Caki2 (cell line): ENCODE measurements at places on chromosomes 7 and 10.

DNA sequence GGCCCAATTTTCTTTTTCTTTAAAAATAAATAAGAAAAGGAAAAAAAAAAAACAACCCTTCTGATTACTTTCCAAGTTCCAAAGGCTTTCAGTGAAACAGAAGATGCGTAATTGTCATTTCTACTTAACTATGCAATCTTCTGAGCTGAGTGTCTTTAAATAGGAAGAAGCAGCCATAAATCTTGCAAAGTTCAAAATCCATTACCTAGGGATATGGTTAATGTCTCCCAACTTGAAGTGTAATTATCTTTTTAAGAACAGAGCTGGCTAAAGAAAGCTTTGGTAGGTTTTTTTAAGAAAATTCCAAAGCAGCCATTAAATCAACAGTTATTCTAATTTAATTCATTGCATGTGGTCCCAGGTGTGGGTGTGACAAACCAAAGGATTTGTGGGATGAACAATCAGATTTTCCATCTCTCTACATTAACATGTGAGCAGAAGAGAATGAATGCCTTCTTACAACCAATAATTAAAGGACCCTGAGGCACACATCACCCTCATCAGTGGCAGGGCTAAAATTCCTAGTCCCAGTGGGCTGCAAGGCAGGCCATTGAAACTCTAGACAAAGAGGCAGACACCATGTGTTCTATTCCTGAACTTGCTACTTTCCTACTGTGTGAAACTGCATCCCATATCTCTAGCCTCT lies 419.2 kb downstream of the REEP3 start:
- DNase-seq, result no peak

GRCh38 chr10:132788180-132788830 lies 2.4 kb upstream of the NKX6-2 start:
- no peak for DNase-seq

DNA sequence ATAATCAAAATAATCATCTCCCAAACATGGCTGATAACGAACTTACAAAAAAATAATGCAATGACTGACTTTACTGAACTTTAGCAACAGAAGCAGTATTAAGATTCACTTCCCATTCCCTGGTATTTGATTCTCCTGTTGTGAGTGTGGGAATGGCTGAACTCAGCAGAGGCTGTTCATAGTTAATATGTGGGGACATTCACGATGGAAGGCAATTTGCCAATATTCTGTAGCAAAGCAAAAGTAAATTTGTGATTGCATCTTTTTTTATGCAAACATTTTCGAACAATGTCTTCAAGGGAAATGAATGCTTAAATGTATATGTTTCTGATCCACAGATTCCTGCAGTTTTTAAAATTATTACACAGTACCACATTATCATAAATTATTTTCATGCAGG lies 431.7 kb upstream of the KLF6 start:
- no peak for DNase-seq

GRCh38 chr7:91397096-91397495 lies 132.9 kb downstream of the FZD1 start:
- DNase-seq, result no peak

GRCh38 chr10:79274279-79275104 lies 72.8 kb upstream of the PPIF start:
- DNase-seq, result no peak

- no peak for DNase-seq
Measured at GRCh38 chr10:73890261-73890660, 15.9 kb upstream of the CAMK2G start.

GRCh38 chr7:81846398-81846797 lies 76.6 kb upstream of the HGF start:
- no peak for DNase-seq

GRCh38 chr10:8069108-8069507 lies 14.6 kb downstream of the GATA3 start:
- DNase-seq, result no peak

DNA sequence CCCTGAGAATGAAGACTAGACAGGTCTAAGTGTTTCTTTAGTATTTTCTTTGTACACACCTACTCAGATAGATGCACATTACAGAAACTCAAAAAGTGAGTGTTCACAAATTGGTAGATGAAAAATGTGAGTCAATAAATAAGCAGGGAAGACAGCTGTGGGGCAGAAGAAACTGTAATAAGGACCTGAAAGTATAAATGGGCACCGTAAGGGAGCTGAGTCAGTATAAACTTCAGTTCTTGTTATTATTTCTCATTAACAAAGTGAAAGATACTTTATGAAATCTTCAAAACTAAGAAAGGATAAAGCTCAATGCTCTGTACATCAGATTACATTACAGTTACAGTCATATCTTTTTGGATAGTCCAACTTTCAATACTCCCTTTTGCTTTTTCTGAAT lies 2.5 kb downstream of the MTPN start:
- no peak for DNase-seq

DNA sequence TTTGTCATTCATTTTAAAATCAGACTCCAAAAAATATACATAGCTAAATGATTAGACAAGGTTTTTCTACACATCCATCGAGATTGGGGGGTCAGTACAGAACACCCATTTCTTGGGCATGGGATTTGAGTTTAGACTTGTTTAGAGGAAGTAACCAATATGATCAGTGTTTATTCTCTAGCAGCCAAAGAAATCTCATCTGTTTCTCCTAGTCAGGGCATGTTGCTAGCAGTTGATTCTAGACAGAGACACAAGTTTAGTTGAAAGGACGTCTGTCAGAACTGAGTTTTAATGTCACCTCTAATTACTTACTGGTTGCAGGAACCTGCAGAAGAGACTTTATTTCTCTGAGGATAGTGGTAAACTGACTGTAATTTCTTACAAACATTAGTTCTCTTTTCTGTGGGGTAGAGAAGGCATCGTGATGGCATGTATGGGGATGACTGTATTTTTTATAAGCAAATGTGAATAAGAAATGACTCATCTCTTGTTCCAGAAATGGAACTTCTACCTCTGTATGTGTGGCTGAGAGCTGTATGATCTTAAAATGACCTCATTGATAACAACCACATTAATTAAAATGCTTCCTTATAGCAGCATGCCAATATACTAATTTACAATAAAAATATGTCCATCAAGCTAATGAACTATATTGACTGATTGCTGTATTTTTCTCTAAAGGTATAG lies 30.6 kb upstream of the RHOBTB1 start:
- DNase-seq, result peak; percentile 16

DNA sequence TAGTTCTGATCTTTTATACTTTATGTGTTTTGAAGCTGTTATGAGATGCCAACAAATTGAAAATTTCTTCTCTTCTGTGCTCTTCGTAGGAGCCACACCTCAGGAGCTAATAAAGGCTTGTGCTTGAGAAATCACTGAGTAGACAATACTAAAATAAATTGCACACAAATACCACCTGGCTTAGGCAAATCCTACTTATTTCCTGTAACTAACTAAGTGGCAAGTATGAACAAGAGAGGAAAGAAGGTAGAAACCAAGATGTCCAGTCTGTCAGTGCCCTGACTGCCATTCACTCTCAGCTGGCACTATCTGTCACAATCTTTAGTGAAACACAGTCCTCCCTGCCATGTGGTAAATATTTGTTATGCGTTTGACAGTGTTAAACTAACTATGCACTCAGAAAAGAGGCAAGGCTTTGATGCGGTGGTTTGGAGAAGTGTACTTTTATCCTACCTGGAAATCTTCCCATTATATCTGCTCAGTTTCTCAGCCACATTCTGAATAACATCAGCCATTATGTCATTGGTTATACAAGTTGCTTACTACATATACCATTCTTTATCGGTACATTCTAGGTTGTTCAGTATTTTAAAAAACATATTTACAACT lies 293.4 kb upstream of the VWC2 start:
- DNase-seq, result no peak
